IMR-90 (cell line): ENCODE measurements at places on chromosomes 4 and X.

DNA sequence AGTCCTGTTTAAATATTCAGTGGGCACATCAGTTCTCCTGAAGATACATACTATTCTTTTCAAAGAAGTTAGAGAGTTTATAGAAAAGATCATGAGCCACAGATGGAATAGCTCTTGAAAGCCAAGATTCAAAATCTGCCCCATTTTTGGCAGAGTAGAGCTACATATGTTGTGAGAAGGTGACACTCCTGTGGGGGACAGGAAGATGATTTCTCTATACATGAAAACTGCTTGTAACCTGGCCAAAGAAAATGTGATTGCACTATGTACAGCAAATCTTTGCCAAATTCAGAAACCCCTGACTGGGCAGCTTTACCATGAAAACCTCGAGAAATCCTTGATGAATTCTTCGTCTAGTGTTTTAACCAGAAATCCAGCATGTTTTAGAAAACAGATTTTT lies 44.9 kb downstream of the GPM6A start:
- DNase-seq, result no peak

- DNase-seq, result no peak
Observed at GRCh38 chr4:95835672-95836071, 4.2 kb upstream of the PDHA2 start.

- DNase-seq, result peak; percentile 2
Observed at GRCh38 chr4:8688041-8688907, 95.7 kb downstream of the CPZ start.

DNA sequence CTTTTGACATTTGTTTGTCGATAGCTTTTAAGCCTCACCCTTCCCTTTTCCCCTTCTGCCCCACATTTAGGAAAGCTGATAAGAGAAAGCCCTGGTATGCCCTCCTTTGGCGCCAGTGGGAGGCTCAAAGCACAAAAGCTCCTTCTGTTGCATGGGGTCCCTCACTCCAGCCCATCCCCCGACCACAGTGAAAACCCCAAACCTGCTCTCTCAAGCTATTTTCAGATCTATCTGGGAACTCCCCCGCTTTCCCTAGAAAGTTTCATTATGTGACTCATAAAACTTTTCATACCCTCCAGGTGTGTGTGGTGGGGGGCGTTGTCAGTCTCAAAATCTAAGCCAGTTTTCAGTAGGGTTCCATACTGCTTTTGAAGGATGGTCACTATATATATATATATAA lies 259.0 kb upstream of the PCDH7 start:
- no peak for DNase-seq

DNA sequence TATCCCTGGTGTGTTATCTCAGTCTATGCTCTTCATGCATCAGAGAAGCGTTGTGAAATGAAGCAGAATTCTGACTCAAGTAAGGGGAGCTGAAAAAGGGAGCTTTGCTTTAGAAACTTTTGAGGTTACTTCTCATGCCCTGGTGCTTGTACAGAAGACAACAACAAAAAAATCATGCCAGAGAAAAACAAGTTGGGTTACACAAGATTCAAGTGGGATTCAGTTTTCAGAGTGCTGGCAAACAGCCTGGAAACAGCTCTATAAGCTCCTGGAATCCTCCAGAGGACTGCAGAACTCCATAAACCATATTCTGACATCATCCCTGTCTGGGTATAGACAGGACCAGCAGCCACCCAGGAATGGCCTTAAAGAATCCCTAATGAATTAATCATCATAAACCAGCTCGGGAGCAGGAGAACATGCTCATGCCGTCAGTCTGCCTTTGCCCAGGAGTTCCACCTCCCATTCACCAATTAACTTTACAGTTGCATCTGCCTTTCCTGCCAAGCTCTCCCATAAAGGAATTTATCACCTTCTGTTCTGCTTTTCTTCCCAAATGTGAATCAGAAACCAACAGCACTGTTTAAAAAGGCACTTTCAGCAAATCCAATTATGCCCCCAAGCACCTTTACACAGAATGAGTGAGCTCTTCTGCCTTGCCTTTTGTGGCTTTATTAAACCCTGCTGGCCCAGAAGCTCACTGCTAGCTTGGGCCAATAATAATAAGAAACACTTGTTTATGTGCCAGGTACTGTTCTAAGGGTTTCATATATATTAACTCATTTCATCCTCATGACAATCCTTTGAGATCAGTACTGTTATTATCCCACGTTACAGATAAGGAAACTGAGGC lies 54.5 kb upstream of the FBXW7 start:
- DNase-seq, result peak; percentile 89

GRCh38 chr4:76168688-76169087 lies 20.5 kb upstream of the NUP54 start:
- no peak for DNase-seq

- no peak for DNase-seq
Observed at GRCh38 chr4:629915-630641, 4.7 kb downstream of the PDE6B start.
